ENCODE measurements at places on chromosomes 7 and 10.

- DNase-seq, result no peak
Observed at GRCh38 chr7:40133561-40134427, 628 bp downstream of the MPLKIP start.

DNA sequence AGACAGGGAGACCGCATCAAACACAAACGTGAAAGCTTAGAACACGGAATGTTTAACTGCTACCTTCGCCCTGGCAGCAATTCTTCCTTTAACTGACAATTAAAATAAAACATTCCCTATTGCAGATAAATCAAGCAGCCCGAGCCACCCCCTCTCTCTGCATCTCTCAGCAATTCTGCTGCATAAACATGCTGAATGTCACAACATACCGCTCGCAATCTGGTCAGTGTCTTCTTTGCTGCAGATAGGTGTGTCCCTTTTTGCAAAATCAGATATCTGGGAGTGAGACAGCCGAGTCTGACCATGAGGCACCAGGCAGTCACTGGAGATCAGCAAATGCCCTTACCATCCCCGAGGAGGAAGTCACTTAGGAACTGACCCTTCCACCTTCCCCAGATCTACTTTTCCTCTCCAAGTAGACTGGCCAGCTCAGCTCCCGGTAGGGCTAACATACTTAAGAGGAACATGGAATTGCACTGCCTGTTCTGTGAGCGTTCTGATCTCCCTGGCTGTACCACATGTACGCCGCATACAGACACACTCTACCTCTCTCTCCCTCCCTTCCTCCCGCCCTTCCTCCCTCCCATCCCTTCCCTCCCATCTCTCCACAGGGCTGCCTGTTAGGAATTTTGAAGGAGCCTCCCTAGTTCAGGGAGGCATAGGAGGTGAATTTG, at the start of gene FRMD4A:
Gene FRMD4A, minus strand, starts transcription at position 537 of the 674 bp plus-strand sequence.
- DNase-seq, result no peak

DNA sequence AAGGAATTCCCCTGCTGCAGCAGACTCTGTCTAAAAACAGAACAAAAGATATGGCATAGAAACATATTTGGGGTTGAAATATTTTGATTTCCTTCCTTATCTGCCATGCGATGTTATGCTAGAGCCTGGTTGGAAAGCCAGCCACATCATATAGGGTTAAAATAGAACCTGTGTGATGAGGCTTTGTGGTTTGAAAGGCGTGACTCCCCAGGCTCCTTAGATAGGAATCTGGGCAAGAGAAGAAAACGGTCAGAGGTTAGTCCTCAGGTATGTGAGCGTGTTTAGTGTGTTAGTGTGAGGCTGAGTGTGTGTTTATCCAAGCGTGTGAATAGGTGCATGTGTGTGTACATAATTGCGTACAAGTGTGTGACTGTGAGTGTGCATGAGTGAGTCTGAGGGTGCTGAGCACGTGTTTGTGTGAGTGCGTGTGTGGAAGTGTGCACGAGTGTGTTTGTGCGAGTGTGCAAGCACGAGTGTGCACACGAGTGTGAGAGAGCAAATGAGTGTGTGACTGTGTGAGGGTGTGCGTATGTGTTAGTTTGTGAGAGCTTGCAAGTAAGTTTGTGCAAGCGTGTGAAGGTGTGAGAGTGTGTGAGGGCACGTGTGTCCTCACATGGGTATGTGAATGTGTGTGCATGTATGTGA, 79.9 kb downstream of the COL26A1 start:
- DNase-seq, result no peak

DNA sequence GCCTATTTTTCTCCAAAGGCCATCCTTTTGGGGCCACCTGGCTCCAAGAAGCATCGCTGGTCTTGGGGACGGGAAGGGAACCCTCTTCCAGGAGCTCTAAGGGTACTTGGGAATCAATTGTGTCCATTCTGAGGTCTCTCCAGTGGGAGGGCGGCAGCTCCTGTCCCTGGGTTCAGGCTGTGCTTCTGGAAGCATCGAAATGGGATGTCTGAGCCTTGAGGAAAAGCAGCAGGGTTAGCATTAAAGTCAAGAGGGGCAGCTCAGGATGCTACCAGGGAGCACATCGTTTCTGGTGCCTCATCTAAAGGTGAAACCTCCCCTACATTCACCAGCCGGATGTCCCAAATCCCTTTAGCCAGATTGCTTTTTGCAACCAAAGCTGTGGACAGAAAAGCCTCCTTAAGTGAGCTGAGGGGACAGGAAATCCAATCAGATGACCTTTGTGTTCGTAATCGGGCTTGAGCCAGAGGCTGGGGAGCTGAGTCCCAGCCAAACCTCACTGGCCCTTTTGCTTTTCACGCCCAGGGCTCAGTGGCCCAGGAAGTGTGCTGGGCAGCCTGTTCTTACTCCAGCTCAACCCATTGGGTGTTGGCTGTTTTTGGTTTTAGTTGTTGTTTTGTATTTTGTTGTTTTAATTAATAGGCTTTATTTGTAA, 88.8 kb upstream of the ANLN start:
- no peak for DNase-seq

DNA sequence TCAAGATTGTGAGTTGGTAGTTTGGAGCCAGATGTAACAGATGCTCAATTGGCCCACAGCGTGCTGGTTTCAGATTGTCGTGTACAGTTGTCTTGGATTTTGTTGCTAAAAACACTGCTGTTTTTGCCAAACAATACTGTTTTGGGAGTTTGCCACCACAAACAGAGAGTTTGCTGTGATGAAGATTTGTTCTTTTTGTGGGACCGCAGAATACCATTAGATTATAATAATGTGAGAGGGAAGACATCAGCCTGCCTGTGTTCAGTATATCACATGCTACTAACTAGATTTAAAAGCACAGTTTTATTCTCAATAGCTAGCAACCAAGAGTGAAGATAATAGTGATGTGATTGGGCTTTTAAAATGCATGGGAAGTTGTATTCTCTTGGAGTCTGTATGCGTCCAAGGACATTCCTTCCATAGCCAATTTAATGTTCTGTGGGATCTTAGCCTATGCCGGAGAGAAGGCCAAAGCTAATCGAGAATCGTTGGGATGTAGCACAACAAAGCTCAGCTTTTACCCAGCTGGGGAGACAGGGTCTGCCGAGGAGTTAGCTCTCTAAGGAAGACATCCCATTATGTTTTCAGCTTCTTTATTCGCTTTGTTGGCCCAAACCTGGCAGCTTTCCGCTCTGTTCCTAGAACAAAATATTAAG, 18.7 kb upstream of the ITGA8 start:
- DNase-seq, result no peak

DNA sequence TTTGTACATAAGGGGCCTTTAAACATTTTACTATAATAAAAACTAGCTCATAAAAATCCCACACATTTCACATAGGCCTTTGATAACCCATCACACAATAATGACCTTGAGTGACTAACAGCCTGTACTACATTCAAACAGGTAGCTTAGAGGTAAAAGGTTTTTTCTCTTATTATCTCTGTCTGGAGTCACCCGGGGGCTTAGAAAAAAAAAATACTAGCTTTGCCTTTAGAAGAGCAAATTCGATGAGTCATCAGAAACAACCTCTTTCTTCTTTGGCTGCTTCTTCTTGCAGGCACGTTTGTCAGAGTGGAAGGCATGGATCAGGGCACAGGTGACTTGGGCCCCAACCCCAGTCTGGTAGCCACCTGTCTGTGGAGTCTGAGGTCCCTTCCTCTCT, 43.4 kb upstream of the ADO start:
- DNase-seq, result peak; percentile 14

DNA sequence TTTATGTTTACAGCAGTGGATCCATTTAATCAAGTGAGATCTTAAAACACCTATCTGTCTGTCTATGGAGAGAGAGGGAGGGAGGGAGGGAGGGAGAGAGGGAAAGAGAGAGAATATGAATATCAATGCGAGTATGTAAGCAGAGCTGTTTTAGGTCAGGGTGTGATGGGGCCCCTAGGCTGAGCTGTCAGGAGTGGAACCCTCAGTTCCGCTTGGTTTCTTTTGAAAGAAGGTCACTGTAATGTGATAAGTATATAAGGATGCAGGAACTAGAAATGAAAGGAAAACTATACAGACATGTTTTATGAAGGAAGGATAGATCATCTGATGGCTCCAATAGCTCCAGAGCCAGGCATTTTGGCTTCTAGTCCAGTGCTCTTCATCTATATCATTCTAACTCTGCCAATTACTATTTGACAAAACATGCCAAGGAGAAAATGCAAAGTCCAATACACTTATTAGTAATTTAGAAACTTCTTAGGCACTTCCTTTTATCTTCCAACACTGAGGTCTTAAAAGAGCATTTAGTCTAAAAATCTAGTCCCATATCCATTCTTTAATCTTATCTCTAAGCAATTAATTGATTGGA, 70.3 kb downstream of the NRCAM start:
- no peak for DNase-seq

DNA sequence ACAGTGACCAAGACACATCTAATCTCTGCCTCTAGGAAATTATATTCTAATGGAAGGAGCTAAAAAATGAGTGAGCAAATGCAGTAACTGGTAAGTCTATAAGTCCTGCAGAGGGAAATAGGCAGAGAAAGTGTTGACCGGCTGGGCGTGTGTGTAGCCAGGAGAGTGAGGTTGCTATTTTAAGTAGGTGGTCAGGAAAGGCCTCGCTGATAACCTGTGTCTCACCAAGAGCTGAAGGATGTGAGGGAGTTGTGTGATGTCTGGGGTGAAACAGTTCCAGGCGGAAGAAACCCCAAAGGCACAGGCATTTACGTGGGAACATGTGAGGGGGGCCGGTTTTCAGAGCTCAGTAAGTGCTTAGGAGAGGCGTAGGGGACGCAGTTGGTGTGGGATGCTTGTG, 54.8 kb downstream of the BAMBI start:
- DNase-seq, result no peak

GRCh38 chr10:113214331-113214730, 264.3 kb downstream of the TCF7L2 start:
- DNase-seq, result no peak

DNA sequence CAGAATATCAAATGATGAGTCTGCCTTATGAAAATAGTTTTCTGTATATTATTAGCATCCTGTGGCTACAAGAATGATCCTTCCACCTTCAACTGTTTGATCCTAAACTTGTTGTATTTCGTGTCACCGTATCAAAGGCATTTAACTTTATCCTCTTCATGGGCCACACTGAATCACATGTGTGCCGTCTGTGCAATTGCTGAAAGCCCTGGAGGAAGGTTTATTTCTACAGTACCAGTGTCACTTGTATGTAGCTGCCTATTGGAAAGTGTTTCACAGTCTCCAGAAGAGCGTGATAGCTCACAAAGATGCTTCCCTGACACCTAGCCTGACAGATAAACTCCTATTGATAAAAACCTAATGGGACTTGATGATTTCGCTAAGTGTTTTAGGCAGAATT, 94.5 kb downstream of the ITGA8 start:
- DNase-seq, result no peak

- no peak for DNase-seq
Observed at GRCh38 chr10:132881186-132881920, 61.0 kb downstream of the CFAP46 start.

DNA sequence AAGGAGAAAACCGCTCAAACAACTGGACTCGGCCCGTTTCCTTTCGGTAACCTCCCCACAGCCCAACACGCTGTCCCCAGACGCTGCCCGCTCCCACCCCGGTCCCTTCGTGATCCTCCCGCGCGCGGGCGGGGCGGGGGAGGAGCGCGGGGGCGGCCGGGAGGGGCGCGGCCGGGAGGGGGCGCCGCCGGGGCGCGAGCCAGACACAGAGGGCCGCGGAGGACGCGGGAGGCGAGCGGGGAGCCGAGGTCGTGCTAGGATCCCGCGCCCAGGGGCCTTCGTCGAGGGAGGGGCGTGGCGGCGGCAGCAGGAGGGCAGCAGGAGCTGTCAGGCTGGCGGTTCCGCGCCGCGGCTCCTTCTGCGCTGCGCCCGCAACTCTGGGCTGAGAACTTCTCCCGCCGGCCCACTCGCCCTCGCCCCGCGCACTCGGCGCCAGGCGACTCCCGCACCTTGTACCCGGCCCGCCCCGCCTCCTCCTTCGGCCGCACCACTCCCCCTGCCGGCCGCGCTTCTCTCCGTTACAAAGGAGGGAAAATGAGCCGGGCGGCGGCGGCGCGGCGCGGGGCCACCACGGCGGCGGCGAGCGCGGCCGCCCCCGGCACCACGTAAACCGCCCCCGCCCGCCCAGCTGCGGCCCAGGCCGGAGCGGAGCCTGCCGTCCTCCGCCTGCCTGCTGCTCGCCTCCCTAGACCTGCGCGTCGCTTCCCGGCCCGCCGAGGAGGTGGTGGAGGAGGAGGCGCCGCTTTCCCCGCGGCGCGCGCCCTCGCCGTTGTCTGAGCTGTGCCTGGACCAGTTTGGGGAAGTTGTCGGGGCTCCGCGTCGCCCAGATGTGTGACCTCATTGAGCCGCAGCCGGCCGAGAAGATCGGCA, at the start of gene CDK14:
Gene CDK14, plus strand, starts transcription at position 521 of the 870 bp plus-strand sequence. Its CDS starts 307 bp downstream, at position 828.
- no peak for DNase-seq

Measured in glomerular endothelial cell (primary cell).